CD4-positive, alpha-beta T cell treated with Interleukin-21 for 1 hour (primary cell): ENCODE measurements at places on chromosomes 4 and X.
A peak's percentile ranks its signal among the peaks of the same experiment; 100 is the strongest.

- DNase-seq: no peak
Observed at GRCh38 chr4:33882246-33882990, 2361.9 kb downstream of the ARAP2 start.

DNA sequence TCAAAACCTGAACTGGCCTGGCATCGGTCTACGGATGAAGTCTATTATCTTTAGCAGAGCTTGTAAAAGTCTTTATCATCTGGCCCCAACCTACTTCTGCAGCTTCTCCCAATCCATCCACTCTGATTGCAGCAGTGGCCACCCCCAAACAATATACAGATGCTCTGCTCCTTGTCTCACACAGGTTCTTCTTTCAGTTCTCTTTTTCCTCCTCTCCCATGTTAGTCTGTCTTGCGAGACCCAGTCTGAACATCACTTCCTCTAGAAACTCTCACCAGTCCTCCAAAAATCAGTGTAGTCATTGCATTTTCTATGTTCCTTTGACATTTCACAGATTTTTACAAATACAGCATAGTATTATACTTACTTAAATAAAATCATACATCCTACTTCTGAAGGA is 163.0 kb downstream of the FRMPD4 start:
- DNase-seq: no peak

DNA sequence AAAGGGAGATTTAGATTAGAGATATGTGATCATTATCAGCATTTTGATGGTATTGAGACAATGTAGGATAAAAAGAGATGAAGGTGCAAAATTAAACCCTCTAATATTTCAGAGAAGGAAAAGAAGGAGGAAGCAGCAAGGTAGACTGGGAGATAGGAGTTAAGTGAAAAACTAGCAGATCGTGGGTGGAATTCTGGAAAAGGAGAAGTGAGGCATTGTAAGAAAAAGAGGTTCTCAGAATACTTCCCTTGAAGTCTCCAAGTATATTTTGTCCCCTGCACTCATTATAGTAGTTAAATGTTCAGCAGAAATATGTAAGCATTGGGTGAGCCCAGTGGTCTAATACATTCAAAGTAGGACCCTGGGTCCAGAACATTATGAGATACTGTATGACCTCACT is 30.3 kb downstream of the COPS4 start:
- DNase-seq: no peak

DNA sequence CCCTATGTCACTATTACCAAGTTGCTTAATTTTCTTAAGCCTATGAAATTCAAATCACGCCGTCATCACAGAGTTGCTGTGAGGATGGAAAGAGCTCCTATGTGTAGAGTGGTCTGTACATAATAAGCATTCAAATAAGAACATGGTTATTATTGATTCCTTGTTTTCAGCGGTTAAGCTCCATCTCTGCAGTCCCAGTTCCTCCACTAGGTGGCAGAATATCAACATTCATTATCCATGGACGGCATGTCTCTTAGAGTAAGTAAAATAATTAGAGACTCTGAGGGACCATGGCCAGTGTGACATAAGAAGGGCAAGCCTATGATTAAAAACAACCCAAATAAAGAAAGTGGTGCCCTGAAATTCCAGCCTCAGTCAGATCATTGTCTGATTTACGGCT is 132.5 kb upstream of the NHS start:
- peak; percentile 25 for DNase-seq

- DNase-seq: no peak
Observed at GRCh38 chr4:6245246-6246169, 24.1 kb upstream of the WFS1 start.
